ENCODE measurements at places on chromosomes 2 and 18. TPM values are rescaled to one million over a fixed set of nuclear protein-coding genes. Genes with fewer than 3 reads are reported as not detected.

ITM2C gene
- total RNA-seq = 37.5 TPM

CDK5R2 gene
- not detected for total RNA-seq

TWIST2 gene
- total RNA-seq = 0.54 TPM

CBLN2 gene
- total RNA-seq = not detected

LMAN2L gene
- 17.4 TPM for total RNA-seq

TEKT4 gene
- not detected for total RNA-seq

VWC2L gene
- not detected for total RNA-seq

WNT6 gene
- not detected for total RNA-seq

CTAGE1 gene
- not detected for total RNA-seq

QPCT gene
- total RNA-seq = 0.43 TPM

ALLC gene
- total RNA-seq = not detected

CLASP1 gene
- total RNA-seq = 32.0 TPM

DSEL gene
- 14.8 TPM for total RNA-seq

FBXO15 gene
- 0.09 TPM for total RNA-seq

OSGEPL1 gene
- 5.3 TPM for total RNA-seq

SERPINB11 gene
- total RNA-seq = not detected

DNAH7 gene
- under 0.01 TPM for total RNA-seq

SERPINB13 gene
- not detected for total RNA-seq

ZBTB7C gene
- total RNA-seq = not detected

FER1L5 gene
- total RNA-seq = not detected

SLC4A3 gene
- total RNA-seq = 0.26 TPM

RAPGEF4 gene
- total RNA-seq = 23.8 TPM

SH3BP4 gene
- 17.4 TPM for total RNA-seq

RBKS gene
- 1.1 TPM for total RNA-seq

ACADL gene
- total RNA-seq = not detected

RFX8 gene
- total RNA-seq = 0.17 TPM

PTH2R gene
- total RNA-seq = under 0.01 TPM

DNAJC5G gene
- 0.60 TPM for total RNA-seq

GAREM1 gene
- 0.17 TPM for total RNA-seq

CXCR2 gene
- not detected for total RNA-seq

OXER1 gene
- not detected for total RNA-seq

MRPS9 gene
- total RNA-seq = 13.9 TPM

CHMP3 gene
- total RNA-seq = 96.9 TPM

CNTNAP5 gene
- total RNA-seq = under 0.01 TPM

LYG2 gene
- not detected for total RNA-seq

CHRNG gene
- not detected for total RNA-seq

ATP6V1B1 gene
- total RNA-seq = not detected

PLGLB2 gene
- 1.8 TPM for total RNA-seq

GPAT2 gene
- 0.60 TPM for total RNA-seq

MYL12B gene
- total RNA-seq = 629 TPM

Measured in dermis lymphatic vessel endothelial cell (primary cell).